ENCODE measurements at places on chromosomes 6 and 20.
A peak's percentile ranks its signal among the peaks of the same experiment; 100 is the strongest.

GRCh38 chr20:45415822-45416637 is at the start of gene PIGT:
Gene PIGT, plus strand, starts transcription at chr20:45416141. Its CDS starts 16 bp downstream, at chr20:45416157.
- peak; percentile 86 for DNase-seq

DNA sequence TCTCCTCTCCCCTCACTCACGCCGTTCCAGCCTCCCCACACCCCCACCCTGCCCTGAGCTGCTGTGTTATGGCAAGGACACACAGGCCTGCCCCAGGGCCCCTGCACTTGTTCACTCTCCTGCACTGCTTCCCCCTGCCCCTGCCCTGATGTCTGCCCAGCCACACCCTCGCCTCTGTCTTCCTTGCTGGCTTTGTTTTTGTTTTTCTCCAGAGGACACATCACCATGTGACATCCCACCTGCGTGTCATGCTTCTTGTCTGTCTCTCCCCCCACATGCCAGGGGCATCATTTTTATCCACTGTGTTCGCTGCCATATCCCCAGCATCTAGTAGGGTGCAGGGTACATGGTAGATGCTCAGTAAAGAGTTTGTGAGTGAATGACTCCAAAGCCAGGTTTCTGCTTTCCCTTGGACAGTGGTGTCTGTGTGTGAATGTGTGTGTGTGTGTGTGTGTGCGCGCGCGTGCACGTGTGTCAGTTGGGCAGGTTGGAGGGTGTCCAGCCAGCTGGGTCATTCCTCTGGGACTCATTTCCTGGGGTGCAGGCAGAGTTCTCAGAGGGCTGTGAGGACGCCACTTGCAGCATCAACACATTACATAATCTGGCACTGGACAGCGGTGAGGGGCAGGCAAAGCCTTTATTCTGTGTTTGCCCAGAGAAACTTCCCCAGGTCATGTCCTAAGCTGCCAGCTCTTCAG is 60.6 kb downstream of the STK35 start:
- no peak for DNase-seq

- DNase-seq, result no peak
Measured at GRCh38 chr6:115908906-115909559, 151.7 kb downstream of the FRK start.

- no peak for DNase-seq
Measured at GRCh38 chr20:23086931-23087411, 847 bp upstream of the CD93 start.

- no peak for DNase-seq
Measured at GRCh38 chr6:10237298-10238038, 177.4 kb downstream of the TFAP2A start.

- no peak for DNase-seq
Measured at GRCh38 chr6:18632670-18633410, 245.7 kb downstream of the RNF144B start.

DNA sequence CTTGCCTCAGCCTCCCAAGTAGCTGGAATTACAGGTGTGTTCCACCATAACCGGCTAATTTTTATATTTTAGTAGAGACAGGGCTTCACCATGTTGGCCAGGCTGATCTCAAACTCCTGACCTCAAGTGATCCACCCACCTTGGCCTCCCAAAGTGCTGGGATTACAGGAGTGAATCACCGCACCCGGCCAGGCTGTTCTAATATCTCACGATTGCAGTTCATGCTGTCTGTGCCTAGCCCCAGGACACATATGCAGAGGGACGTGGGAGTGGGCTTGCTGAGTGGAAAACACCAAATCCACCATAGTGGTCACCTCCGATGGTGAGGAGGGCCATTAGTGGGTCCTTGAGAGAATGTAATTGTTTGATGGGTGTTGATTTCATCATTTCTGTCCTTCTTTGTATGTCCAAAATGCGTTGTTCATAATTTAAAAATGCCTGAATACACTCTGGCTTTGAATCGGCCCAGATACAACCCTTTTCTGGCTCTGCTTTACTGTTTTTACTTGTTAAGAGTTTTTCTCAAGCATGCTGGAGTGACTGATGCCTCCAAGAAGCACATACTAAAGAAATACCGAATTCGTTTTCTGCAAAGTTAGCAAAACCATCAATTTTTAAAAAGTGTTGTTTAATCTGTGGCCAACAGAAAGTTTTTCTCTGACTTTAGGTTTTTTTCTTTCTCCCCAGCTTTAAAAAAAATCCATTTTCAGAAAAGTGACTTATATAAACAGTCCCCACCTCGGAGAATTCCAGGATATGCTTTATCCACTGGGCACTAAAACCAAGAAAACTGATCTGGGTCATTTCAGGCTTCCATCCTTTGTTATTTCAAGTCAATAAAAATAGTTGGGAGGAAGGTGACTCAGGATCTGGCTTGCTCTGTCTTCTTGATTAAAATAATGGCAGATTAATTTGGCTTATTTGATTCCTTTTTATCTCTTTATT is 18.8 kb upstream of the RALGAPA2 start:
- no peak for DNase-seq

GRCh38 chr20:49460916-49461315 is 21.6 kb downstream of the KCNB1 start:
- DNase-seq, result no peak

GRCh38 chr6:125766641-125767040 is 17.2 kb downstream of the HEY2 start:
- no peak for DNase-seq

- no peak for DNase-seq
Measured at GRCh38 chr6:137549106-137549505, 54.9 kb upstream of the OLIG3 start.

- no peak for DNase-seq
Measured at GRCh38 chr6:165987483-165988301, 180.0 kb downstream of the TBXT start.

GRCh38 chr6:95693108-95693507 is 115.8 kb downstream of the MANEA start:
- DNase-seq, result no peak

DNA sequence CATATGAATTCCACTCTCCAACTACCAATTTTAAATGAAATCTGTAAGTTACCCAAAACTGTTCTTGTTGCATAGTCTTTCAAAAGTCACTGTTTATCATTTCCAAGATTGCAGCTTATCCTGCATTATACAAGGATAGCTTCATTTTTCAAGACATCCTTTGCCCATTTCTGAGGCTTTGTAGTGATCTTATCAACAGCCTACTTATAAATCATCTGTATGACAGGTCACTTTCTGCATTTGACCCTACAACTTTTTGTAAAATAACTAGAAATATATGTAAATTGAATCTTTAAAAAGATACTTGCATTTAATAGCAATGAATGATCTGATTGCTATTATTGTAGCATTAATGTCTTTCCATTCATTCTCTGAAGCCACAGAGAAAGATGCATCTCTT is 521.1 kb downstream of the UTRN start:
- DNase-seq, result no peak

DNA sequence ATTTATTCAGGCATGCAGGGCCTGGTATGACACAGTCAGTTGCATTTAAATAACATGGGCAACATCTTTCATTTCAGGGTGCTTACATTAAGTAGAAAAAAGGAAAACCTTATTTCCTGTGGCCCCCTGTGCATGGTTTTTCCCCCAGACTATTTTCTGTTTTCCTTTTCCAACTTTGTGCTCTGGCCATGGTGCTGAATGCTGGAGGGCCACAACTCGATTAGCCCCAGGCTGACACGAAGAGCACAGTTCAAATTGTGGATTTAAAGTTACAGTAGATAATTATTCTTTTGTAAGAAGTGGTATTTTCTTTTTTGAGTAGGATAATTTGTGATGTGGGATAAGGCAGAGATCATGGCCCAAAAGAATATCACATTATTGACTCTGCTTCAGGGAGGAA is 332.0 kb downstream of the HAO1 start:
- DNase-seq, result no peak

DNA sequence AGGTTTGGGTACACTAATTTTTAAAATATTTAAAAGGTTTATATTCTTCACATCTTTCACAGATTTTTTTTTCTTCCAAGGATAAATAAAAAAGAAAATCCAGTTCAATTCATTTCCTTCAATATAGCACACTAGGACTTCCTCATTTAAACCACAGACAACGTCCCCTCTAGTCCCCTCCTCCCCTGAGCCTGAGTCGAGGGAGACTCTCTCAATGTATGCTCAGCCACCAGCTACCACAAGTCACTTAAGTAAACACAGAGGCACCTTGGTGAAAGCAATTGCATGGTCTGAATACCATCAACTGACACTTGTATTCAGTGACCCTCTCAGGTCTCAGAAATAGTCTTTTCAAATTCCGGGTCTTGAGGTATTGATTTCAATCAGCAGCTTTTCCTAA is 88.6 kb downstream of the SIM1 start:
- no peak for DNase-seq

DNA sequence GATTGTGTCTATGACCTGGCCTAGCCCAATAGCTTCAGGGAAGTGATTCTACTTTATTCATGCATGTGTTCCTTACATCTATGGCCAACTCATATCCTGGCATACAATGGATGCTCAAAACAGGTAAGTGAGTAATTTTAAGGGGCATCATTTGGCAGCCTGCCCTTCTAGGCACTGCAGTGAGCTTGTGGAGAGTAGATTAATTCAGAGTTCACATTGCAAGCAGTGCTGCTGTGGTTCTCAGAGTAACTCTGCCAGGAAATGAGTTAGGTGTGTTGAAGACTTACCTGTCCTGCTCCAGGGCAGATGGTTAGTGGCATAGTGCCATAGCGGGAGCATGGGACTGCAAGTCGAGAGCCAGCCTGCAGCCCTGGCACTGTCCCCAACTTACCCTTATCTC is 158.0 kb downstream of the SCP2D1 start:
- no peak for DNase-seq

DNA sequence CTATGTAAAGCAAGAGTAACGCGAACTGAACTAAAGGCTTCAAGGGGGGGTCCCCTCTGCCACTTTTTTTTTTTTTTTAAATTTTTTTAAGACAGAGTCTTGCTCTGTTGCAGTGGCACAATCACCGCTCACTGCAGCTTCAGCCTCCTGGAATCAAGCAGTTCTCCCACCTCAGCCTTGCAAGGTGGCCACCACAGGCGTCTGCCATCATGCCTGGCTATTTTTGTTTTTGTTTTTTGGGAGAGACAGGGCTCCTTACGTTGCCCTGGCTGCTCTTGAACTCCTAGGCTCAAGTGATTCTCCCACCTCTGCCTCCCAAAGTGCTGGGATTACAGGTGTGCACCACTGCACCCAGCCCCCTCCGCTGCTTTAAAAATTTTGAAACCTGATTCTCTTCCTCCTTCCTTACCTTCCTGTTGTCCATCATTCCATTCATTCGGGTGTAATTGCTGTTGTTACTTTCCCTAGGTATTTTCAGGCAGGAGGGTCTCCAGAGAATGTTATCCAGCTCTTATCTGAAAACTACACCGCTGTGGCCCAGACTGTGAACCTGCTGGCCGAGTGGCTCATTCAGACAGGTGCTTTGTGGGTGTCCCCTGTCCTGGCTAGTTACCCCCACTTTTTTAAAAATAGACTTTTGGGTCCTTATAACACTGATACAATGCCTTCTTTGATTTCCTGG is 5.4 kb downstream of the NELFCD start:
- DNase-seq, result no peak

GRCh38 chr6:41941280-41942066 is at the start of gene CCND3:
Gene CCND3, minus strand, starts transcription at chr6:41941808. Its CDS starts 159 bp downstream, at chr6:41941649.
- peak; percentile 90 for DNase-seq

- no peak for DNase-seq
Measured at GRCh38 chr6:5536644-5537043, 275.3 kb downstream of the FARS2 start.

DNA sequence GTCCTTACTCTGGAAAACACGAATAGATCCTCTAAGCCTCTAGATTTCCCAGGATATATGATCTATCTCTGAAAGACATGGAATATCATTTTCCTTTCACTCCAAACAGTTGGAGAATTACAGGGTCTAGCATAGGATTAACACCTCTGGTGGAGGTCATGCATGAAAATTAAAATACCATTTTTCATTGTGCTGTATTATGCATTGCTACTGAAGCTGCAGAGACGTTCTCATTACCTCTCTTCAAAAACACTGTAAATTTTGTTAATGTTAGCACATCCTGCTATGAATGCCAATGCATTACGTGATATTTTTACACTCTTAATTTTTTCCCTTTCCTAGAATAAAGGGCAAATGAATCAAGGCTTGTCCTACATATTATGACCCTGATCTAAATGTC is 558.6 kb downstream of the TBC1D32 start:
- DNase-seq, result no peak

DNA sequence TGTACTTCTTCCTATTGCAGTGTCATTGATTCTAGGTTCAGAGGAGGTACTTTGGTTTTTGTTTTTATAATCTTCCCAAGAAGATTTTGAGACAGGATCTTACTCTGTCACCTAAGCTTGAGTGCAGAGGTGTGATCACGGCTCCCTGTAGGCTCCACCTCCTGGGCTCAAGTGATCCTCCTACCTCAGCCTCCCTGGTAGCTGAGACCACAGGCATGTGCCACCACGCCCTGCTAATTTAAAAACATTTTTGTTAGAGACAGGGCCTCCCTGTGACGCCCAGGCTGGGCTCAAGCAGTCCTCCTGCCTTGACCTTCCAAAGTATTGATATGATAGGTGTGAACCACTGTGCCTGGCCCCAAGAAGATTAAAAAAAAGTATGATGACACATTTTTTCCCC is 3.4 kb upstream of the SLC17A5 start:
- peak; percentile 5 for DNase-seq

GRCh38 chr6:148250975-148251685 is 91.5 kb upstream of the SASH1 start:
- DNase-seq, result no peak

DNA sequence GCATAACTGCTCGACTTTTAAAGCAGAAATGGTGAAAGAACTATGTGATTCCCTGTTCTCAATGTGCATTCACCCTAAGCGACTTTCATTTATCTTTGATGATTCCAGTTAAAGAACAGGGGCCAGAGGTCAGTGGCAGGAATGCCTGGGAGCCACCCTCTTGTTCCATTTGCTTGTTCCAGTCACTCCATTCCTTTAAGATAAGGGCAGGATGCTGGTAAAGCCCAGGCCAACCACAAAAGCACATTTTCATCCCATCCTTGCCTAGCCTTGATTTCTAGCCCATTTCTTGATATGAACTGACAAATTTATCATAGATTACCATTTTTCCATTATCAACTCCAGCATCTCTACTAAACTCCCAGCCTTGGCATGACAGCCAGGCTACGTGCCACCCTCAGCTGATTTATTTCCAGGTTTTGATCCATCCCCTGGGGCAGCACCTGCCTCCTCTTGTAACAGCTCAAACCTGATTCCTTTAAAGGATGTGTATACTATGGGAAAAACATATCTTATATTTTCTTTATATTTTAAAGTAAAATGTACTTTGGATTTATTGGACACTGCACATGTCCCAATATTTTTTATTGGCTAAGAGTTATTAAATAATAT is 19.2 kb downstream of the HMGN3 start:
- DNase-seq, result no peak

GRCh38 chr6:32317541-32317940 is 54.2 kb downstream of the TSBP1 start:
- no peak for DNase-seq

- no peak for DNase-seq
Measured at GRCh38 chr20:8129211-8129976, 2.7 kb upstream of the PLCB1 start.

GRCh38 chr6:39296745-39297640 is 17.2 kb downstream of the KCNK17 start:
- no peak for DNase-seq

- DNase-seq, result peak; percentile 18
Measured at GRCh38 chr20:25310268-25310920, 62.5 kb downstream of the PYGB start.

GRCh38 chr6:31586599-31587281 is 663 bp downstream of the LST1 start:
- DNase-seq, result no peak

Data from stimulated activated CD8-positive, alpha-beta memory T cell treated with anti-CD3 and anti-CD28 coated beads, Interleukin-7, amount 100 ng/mL, for 48 hours (primary cell).